Prostate gland (tissue), 2 donors: ENCODE measurements at places on chromosomes 1 and 21. TPM values are rescaled to one million over a fixed set of nuclear protein-coding genes. Genes with fewer than 3 reads are reported as not detected.
A peak's percentile ranks its signal among the peaks of the same experiment; 100 is the strongest.

GRCh38 chr1:14761291-14762153 lies 163.0 kb downstream of the KAZN start:
- no peak overlapping the region for H3K4me3 ChIP-seq
- H3K27ac ChIP-seq = no peak overlapping the region
- H3K4me1 ChIP-seq = no peaks in the 10 kb centered on the region
- no peak for DNase-seq
- H3K36me3 ChIP-seq = no peaks in the 10 kb centered on the region
- H3K27me3 ChIP-seq = no peaks in the 10 kb centered on the region

DNA sequence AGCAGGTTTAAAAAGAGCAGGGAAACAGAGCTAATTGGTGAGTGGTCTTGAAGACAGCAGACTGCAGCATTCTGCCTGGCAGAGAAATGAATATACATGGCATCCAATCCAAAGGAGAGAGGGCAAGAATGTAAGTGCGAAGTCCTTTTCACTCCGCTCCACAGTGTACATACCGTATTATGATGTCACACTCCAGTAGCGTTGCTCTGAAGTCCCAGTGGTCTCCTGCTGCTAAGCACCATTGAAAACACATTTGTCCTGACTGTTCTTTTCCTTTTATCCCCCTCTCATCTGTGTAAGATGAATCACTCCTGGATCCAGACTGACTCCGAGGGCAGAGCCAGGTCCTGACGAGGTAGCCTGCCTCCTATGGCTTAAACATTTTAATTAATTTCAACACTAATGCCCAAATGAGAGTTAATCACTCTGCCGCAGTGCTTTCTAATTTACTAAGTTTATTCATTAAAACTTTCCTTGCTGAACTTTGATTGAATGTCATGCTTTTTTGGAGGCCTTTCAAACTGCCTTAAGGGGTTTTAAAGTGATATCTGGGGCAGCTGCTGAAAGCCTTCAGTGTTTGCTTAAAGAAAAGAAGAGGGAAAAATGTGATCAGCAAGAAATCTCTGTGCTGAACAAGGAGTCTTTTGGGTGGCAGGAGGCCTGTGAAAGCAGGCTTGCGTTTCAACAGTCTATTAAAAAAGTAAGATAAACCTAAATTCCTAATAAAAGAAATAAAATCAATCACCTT lies 227.2 kb downstream of the ATG4C start:
- peaks cover 3% of the 10 kb centered on the region for H3K4me1 ChIP-seq
- H3K27ac ChIP-seq = no peak overlapping the region
- no peaks in the 10 kb centered on the region for H3K36me3 ChIP-seq

HDGF gene
- total RNA-seq = 156 TPM

- H3K27me3 ChIP-seq = no peaks in the 10 kb centered on the region
- H3K27ac ChIP-seq = no peak overlapping the region
- H3K4me3 ChIP-seq = no peak overlapping the region
Observed at GRCh38 chr1:246949956-246950355, 18.2 kb upstream of the AHCTF1 start.

- H3K27ac ChIP-seq = no peak overlapping the region
- no peaks in the 10 kb centered on the region for H3K4me1 ChIP-seq
- H3K36me3 ChIP-seq = no peaks in the 10 kb centered on the region
- no peaks in the 10 kb centered on the region for H3K27me3 ChIP-seq
Observed at GRCh38 chr1:230464671-230465070, 38.5 kb upstream of the PGBD5 start.

ENAH gene
- total RNA-seq = 93.6 TPM

- no peaks in the 10 kb centered on the region for H3K27me3 ChIP-seq
- H3K36me3 ChIP-seq = no peaks in the 10 kb centered on the region
- H3K4me3 ChIP-seq = no peak overlapping the region
- no peaks in the 10 kb centered on the region for H3K4me1 ChIP-seq
- DNase-seq = no peak
Observed at GRCh38 chr1:208421486-208421885, 177.3 kb upstream of the PLXNA2 start.

DNA sequence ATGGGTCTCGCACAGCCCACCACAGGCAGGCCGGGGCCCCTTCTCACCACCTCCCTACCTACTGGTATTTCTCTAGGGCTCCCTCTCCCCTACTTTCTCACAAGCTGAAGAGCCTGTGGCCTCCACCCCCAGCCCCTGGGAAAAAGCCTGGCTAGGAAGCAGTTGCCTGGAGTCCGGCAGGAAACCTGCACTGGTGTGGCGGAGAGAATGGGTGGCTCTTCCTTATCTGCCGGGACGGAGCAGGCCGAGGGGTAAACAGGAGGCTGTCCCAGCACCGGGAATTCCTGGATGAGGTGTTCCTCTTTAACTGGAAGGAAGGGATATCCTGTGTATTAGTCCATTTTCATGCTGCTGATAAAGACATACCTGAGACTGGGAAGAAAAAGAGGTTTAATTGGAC lies 125.8 kb downstream of the TLR5 start:
- no peak for DNase-seq
- no peaks in the 10 kb centered on the region for H3K4me1 ChIP-seq
- H3K4me3 ChIP-seq = no peak overlapping the region
- H3K27me3 ChIP-seq = no peaks in the 10 kb centered on the region
- H3K36me3 ChIP-seq = no peaks in the 10 kb centered on the region

SH2D2A gene
- total RNA-seq = not detected

GRCh38 chr1:204741440-204741839 lies 55.9 kb upstream of the LRRN2 start:
- H3K4me1 ChIP-seq = no peaks in the 10 kb centered on the region
- H3K27ac ChIP-seq = no peak overlapping the region
- no peaks in the 10 kb centered on the region for H3K36me3 ChIP-seq

PRAMEF6 gene
- total RNA-seq = not detected

DNA sequence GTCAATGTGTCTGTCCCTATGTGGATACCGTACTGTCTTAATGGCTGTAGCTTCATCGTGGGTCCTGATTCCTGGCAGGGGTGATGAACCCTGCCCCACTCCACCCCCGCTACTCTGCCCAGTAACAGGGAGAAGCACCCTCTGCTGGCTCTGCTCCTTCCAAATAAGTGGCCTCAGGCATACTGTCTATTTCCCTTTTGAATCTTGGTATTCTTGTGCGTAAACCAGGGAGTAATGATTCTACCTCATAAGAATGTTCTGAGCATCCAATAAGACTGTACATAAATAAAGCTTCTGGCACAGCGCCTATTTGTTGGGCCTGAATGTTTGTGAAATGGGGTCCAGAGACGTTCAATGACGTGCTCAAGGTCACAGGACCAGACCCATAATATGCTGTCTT lies 35.2 kb upstream of the CTPS1 start:
- H3K36me3 ChIP-seq = no peaks in the 10 kb centered on the region
- peak overlapping the region; percentile 76 for H3K27ac ChIP-seq
- H3K27me3 ChIP-seq = no peaks in the 10 kb centered on the region
- H3K4me1 ChIP-seq = peaks cover 7% of the 10 kb centered on the region
- peak; percentile 40 for DNase-seq

DNA sequence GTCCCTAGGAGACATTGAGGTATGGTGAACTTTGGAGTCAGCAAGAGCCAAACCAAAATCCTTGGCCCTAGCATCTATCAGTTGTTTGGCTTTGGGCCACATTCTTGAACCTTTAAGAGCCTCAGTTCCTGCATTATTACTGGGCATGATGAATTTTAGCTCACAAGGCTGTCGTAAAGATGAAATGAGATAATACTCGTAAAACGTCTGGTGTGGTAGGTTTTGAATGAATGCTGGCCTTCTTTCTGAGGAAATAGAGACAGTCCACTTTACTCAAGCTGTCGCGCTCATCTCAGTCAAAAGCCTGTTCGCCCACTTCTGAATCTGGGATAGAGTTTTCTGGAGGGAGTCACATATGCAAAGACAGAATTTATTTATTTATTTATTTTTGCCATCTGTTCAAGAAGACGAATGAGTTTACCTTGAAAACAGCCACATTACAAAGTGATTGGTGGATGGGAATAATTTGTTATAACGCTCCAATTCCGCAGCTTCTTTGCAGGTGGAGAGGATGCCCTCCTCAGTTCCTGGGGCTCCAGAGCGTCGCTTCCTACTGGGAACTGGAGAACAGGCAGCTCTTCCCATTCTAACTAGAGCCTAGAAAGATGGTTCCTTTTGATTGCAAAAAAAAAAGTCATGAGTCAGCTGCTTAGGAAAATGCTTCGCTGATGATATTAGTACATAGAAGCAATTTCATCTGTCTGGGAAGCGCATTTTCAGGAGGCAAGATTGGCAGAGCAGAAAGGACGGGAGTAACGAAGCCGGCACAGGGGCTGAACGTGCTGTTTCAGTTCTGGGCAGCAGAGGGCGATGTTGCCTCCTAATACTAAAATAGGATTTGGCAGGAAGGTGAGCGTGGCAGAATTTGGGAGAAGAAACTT lies 49.9 kb upstream of the CYP2J2 start:
- H3K27me3 ChIP-seq = no peaks in the 10 kb centered on the region
- H3K4me3 ChIP-seq = no peak overlapping the region
- H3K36me3 ChIP-seq = no peaks in the 10 kb centered on the region
- DNase-seq = peak; percentile 55
- no peak overlapping the region for H3K27ac ChIP-seq

S100A7A gene
- not detected for total RNA-seq

CIART gene
- 10.1 TPM for total RNA-seq

GRCh38 chr1:153612755-153613331 lies at the start of gene S100A16:
S100A16 (minus strand) TSS chr1:153613137; CDS start chr1:153608151, 4,986 bp downstream.
- H3K27me3 ChIP-seq = no peaks in the 10 kb centered on the region
- peak; percentile 73 for DNase-seq
- peak within 1 kb of the TSS; percentile 80 for H3K27ac ChIP-seq
- H3K36me3 ChIP-seq = no peaks in the 10 kb centered on the region

FMO5 gene
- total RNA-seq = 9.1 TPM

GRCh38 chr21:42843056-42843455 lies 36.3 kb downstream of the WDR4 start:
- DNase-seq = no peak
- H3K27ac ChIP-seq = no peak overlapping the region
- H3K27me3 ChIP-seq = no peaks in the 10 kb centered on the region
- no peaks in the 10 kb centered on the region for H3K4me1 ChIP-seq

- no peaks in the 10 kb centered on the region for H3K4me1 ChIP-seq
- no peaks in the 10 kb centered on the region for H3K27me3 ChIP-seq
- no peak overlapping the region for H3K27ac ChIP-seq
Observed at GRCh38 chr1:105678334-105678733, 1378.1 kb upstream of the PRMT6 start.

SGIP1 gene
- total RNA-seq = 0.59 TPM

DNA sequence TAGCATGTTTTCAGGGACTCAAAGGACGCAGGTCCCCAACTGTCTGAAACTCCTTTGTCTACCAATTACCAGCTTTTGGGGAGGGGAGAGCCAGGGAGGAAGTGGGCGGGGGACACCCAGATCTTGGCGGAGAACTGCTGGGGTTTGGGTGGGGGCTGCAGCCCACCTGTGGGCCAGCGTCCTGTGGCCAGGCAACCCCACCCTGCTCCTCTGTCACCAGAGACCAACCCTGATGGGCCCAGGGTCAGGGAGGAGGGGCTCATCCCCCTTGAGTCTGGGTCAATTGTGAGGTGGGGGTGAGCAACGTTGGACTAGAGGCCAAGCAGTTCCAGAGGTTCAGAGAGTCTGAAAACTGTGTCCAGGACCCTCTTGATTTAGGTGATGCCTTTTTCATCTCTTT lies 96.1 kb upstream of the TARDBP start:
- no peak for DNase-seq
- no peaks in the 10 kb centered on the region for H3K4me1 ChIP-seq
- H3K36me3 ChIP-seq = no peaks in the 10 kb centered on the region
- no peaks in the 10 kb centered on the region for H3K27me3 ChIP-seq

GRCh38 chr1:216032961-216033614 lies 390.2 kb downstream of the USH2A start:
- H3K4me3 ChIP-seq = no peak overlapping the region
- no peaks in the 10 kb centered on the region for H3K36me3 ChIP-seq
- H3K27me3 ChIP-seq = no peaks in the 10 kb centered on the region
- DNase-seq = no peak

DNA sequence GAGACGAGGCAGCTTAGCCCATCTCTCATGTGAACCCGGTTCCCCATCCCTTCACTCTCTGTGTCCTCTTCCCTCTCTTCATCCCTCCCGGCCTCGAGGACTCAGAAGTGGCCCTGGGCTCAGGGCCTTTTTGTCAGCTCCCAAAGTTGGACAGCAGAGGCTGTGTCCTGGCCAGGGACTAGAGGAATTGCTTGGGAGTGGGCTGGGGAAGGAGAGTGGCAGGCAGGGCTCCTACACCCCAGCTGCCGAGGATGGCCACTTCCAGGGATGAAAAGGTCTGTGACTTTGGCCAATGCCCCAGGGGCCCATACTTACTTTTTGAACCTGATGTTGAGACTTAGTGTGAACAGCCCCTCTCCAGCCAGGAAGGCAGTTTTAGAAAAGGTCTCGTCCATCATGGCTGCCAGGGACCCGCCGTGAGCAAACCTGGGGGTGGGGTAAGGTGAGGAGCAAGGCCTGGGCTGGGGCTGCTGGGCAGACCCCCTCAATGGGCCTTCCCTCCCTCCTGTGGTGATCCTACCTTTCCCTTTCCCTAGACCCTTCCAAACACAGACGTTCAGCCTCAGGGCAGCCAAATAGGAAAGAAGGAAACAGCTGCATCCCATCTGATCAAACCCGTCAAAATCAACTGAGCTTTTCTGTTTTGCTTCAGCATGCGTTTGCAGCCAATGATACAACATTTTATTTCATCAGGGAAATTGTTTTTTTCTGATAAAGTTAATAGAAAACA lies 5.5 kb downstream of the THEM5 start:
- no peaks in the 10 kb centered on the region for H3K4me1 ChIP-seq
- no peak for DNase-seq
- no peak overlapping the region for H3K4me3 ChIP-seq
- no peaks in the 10 kb centered on the region for H3K27me3 ChIP-seq

- peaks cover 3% of the 10 kb centered on the region for H3K4me1 ChIP-seq
- H3K27ac ChIP-seq = peak overlapping the region; percentile 28
- no peaks in the 10 kb centered on the region for H3K27me3 ChIP-seq
- DNase-seq = no peak
- H3K4me3 ChIP-seq = no peak overlapping the region
Observed at GRCh38 chr1:88985032-88985431, 7.4 kb downstream of the KYAT3 start.

- H3K4me3 ChIP-seq = no peak overlapping the region
- DNase-seq = no peak
- no peak overlapping the region for H3K27ac ChIP-seq
- H3K36me3 ChIP-seq = peaks cover 30% of the 10 kb centered on the region
Observed at GRCh38 chr1:248847181-248847955, 9.3 kb downstream of the ZNF672 start.

DNA sequence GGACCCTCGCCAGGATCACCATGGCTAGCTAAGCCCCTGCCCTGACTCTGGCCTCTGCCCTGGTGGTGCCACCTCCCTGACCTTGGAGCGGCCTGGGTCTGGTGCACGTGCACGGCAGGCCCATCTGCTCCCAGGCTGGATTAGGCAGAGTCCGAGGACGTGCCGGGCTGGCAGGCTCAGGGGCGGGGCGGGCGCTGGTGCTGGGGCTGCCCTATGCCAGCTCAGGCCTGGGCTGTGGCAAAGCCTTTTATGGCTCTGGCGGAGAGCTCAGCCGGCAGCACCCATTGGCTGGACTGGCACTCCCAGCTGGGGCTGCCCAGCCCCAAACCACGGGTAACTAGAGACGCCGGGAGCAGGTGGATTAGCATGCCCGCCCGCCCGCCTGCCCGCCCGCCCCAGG lies 17.1 kb upstream of the EDN2 start:
- no peak overlapping the region for H3K4me3 ChIP-seq
- H3K4me1 ChIP-seq = peaks cover 37% of the 10 kb centered on the region
- no peaks in the 10 kb centered on the region for H3K27me3 ChIP-seq
- H3K27ac ChIP-seq = peak overlapping the region; percentile 89
- no peaks in the 10 kb centered on the region for H3K36me3 ChIP-seq
